ENCODE measurements at places on chromosomes 13 and 19.

DNA sequence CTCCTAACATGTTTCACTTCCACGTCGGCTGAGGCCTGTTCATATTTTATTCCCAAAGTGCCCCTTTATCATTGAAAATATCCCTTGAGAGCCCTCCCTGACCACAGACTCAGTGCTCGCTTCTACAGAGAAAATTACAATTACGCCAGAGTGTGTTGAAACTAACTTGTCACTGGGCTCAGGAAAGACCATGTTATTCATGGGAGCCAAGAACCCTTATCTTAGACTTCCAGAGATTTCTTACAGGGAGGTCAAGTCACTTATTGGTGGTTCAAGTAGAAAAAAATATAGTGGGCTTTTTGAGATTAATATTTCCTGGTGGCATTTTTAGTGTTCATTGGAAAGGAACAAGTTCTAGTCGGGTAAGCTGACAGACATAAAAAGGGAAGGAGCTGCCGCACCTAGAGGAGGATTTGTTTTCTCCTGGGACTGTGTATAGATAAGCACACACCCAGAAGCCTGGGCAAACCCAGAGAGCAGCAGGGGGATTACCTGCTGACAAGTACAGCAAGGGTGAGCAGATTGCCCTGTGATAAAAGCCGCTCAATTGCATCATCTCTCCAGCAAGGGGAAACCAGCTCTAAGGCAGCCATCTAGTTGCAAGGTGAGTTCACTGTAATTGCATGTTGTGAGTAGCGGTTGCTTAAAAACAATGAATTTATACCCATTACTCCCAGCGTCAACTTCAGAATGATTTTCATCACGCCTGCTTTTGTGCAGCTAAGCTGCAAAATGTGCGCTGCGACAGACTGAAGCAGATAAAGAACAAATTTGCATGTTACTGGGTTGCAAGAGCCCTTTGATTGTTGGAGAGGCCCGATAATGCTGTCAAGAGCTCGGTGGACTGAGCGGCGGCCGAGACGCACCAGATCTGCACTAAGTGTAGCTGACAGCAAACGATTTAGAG lies 46.2 kb downstream of the DCT start:
- DNase-seq: no peak

GRCh38 chr13:50198508-50198907 lies 183.3 kb downstream of the KCNRG start:
- peak; percentile 56 for DNase-seq

- no peak for DNase-seq
Measured at GRCh38 chr19:38815059-38816001, 2.6 kb upstream of the LGALS4 start.

DNA sequence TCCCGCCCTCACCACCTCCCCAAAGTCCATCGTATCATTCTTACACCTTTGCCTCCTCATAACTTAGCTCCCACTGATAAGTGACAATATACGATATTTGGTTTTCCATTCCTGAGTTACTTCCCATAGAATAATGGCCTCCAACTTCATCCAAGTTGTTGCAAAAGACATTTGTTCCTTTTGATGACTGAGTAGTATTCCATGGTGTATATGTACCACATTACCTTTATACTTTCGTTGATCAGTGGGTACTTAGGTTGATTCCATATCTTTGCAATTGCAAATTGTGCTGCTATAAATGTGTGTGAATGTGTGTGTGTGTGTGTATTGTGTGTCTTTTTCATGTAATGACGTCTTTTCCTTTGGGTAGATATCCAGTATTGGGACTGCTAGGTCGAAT lies 109.6 kb downstream of the ZNF536 start:
- no peak for DNase-seq

- no peak for DNase-seq
Measured at GRCh38 chr13:25252225-25252624, 35.1 kb downstream of the MTMR6 start.

DNA sequence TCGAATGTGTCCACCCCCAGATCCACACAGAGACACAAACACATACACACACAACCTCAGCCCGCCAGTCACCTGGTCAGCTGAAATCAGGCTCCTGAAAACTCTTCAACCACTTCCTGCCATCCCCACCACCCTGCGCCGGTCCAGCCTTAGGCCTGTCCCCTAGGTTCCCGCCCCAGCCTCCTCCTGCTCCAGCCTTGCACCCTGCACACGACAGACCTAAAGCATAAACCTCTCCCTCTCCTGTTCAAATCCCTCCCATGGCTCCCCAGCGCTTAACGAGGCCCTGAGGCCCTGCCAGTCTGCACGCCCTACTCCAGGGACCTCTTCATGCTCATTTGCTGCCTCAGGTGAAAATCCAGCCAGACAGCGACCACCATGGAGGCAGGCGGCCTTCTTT lies 7.1 kb downstream of the PNMA8B start:
- DNase-seq: no peak

- no peak for DNase-seq
Measured at GRCh38 chr13:29907670-29908069, 57.3 kb upstream of the UBL3 start.

DNA sequence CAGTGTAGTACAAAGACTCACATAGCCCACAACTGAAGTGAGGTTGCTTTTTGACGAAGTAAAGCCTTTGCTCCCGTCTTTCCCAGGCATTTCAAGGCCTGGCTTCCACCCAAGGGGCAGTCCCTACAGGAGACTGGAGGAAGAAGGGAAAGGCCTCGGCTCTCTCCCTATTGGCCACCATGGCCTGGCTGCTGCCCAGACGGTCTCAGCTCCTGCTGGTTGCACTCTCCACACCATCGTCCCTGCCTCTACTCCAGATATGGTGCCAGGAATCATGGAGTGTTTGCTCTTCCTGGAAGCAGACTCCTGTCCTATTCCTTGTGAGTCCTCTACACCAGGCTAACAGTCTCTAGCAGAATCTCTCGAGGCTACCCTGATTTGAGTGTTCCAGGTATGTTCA lies 124.1 kb upstream of the UQCRFS1 start:
- DNase-seq: no peak

GRCh38 chr13:26460648-26461047 lies 96.8 kb upstream of the WASF3 start:
- DNase-seq: peak; percentile 100

- peak; percentile 65 for DNase-seq
Measured at GRCh38 chr19:4576016-4576933, 16.8 kb upstream of the SEMA6B start.

GRCh38 chr19:291561-292280 lies 518 bp upstream of the PLPP2 start:
- DNase-seq: no peak

DNA sequence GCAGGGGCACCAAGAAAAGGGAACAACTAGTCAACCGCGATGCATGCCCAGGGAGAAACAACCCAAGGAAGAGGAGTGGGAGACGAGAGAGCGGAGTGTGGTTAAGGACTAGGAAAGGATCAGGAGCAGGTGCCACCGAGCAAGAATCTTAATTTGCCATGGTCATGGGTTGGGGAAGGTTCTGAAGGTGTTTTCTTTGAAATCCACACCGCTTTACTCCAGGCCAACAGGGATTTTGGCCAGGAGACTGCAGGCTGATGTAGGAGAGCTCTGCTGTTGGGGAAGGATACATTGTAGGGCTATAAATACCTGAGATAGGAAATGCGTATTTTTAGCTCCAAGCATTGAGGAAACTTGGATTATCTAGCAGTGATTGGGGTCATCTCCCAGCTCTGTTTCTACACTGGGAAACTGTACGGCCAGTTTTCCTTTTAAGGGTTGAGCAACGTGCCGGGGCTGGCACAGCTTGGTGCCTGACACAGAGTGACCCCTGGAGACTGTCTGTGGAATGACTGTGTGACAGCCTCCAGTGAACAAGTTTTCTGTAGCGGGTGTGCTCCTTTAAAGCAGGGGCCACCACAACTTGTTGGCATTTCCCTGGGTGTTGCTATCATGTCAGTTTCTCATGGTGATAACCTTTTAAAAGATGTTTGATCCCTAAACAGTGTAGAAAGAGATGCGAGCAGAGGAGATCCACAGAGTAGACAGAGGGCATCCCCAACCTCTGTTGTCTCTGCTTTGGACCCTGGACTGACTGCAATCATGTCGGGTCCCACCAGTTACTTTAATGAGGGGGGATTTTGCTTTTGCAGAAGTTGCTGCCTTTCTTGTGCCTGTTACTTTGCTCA lies 34.3 kb downstream of the ZNF536 start:
- no peak for DNase-seq

DNA sequence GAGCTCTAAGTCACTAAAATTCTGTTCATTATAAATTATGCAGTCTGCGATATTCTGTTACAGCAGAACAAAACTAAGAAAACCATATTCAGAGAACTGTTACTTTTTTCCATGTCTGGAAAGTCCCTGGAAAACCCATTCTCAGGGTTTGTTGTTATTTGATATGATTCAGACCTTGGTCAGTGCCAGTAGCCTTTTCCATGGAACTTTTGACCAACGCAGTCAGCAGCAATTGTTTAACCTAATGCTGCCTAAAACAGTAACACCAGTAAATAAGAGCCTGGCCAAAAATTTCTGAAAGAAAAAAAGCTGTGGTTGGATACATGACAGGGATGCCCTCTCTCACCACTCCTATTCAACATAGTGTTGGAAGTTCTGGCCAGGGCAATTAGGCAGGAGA lies 402.7 kb downstream of the TBC1D4 start:
- peak; percentile 39 for DNase-seq

GRCh38 chr13:91162180-91162579 lies 185.3 kb upstream of the MIR17HG start:
- no peak for DNase-seq

GRCh38 chr13:40656358-40656757 lies 10.1 kb downstream of the FOXO1 start:
- no peak for DNase-seq

- DNase-seq: no peak
Measured at GRCh38 chr19:18658366-18658855, 21.6 kb downstream of the KLHL26 start.

DNA sequence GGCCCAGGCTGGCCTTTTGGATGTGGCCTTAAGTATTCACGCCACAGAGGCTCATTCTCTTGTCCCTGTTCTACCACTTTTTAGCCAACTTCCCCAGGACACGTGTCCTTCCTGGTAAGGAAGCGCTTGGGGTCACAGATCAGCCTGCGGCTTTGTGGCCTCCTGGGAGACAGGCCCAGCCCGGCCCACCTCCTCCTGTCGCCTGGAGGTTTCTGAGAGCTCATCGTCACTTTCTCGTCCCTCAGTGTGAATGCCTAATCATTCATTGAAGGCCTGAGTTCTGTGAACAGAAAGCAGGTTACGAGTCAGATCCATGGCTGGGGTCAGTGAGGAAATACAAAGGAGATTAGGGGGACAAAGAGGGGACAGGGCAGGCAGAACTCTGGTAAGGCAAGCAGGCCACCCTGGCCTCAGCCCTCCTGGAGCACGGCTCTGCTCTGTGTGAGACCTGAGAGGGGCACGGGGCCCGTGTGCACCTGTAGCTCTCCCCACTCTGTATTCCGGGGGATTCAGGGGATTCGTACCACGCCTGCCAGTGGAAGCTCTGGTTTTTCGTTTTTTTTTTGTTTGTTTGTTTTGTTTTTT lies 38.6 kb upstream of the TSHZ3 start:
- no peak for DNase-seq

GRCh38 chr19:2302319-2303210 lies 5.4 kb downstream of the LINGO3 start:
- no peak for DNase-seq

DNA sequence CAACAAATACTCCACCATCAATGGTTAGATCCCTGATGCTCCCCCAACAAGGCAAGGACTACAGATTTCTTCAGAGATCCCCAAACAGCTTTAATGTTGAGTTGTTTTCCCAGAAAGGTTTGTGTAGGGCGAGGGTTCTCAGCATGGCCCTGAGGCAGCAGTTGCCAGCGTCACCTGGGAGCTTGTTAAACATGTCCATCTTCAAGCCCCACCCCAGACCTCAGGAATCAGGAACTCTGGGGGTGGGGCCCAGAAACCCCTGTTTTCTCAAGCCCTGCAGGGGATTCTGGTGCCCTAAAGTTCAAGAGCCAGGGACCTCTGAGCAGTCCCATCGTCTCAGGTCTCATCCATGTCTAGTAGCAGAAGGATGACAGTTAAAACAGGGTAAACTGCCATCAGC lies 9.6 kb downstream of the EFNB2 start:
- no peak for DNase-seq

- DNase-seq: peak; percentile 65
Measured at GRCh38 chr13:42047561-42048341, 697 bp upstream of the DGKH start.

DNA sequence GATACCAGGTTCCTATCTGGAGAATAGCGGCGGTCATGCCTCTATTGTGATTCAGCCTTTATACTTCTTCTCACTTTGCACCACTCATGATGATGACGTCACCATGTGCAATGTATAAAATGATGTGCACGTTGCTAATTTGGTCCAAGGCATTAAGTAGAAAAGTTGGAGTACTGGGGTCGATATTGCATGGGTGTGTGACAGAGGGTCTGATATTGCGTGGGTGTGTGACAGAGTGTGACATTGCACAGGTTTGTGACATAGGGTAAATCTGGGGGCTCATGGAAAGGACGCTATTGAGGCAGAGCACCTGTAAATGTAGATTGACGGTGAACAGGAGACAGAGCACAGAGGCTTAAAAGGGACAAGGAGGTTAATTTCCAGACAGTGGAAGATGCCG lies 4.5 kb upstream of the VN1R4 start:
- no peak for DNase-seq

GRCh38 chr19:15841875-15842569 lies 26.6 kb upstream of the OR10H1 start:
- DNase-seq: no peak

DNA sequence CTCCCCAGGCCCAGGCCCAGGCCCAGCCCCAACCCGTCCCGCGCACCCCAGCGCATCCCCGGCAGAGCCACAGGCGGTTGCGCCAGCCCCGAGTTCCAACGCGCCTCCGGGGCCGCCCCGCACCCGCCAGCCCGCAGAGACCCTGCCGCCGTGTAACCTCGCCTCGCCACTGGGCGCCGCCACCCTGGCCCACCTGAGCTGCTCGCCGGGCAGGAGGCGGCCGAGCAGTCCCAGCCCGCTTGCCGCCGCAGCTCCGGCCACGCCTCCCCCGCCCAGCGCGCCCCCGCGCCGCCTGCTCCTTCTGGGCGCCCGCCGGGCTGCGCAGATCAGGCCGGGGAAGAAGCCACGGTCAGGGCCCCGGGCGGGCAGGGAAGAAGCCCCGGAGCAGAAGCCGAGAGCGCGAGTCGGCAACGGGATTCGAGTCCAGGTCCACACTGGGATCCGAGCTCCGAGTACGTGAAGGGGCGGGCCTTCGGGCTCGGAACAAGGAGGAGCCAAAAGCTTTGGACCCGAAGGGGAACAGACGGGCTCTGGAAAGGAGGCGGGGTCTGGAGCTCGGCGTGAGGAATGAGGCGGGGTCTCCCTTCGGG lies at the start of gene MBOAT7:
Gene MBOAT7, minus strand, starts transcription at position 436 of the 590 bp plus-strand sequence. CDS start 1,072 bp downstream, outside the sequence.
- no peak for DNase-seq

DNA sequence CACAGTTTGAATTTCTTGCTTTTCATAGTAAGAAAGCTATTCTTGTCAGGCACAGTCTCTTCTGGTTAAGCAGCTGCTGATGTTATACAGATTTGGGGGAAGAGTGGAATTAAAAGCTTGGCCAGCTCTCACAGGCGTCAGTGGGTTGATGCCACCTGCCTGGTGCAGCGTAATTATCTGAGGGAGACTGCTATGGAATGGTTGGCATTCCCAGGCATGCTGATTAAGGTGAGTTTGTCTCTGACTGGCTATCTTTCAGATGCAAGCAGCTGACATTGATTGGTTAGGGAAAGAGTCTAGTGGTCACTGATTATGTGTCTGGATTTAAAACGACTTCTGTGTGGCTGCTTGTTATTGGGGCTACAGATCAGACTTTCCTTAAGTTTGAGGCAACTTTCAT lies 948.4 kb downstream of the UQCRFS1 start:
- no peak for DNase-seq

- no peak for DNase-seq
Measured at GRCh38 chr13:70708775-70709174, 600.5 kb upstream of the KLHL1 start.
